Glomerular endothelial cell (primary cell): ENCODE measurements at places on chromosomes 1 and 21.
A peak's percentile ranks its signal among the peaks of the same experiment; 100 is the strongest.

GRCh38 chr1:114021665-114022099 lies 42.4 kb downstream of the OLFML3 start:
- no peak for DNase-seq

DNA sequence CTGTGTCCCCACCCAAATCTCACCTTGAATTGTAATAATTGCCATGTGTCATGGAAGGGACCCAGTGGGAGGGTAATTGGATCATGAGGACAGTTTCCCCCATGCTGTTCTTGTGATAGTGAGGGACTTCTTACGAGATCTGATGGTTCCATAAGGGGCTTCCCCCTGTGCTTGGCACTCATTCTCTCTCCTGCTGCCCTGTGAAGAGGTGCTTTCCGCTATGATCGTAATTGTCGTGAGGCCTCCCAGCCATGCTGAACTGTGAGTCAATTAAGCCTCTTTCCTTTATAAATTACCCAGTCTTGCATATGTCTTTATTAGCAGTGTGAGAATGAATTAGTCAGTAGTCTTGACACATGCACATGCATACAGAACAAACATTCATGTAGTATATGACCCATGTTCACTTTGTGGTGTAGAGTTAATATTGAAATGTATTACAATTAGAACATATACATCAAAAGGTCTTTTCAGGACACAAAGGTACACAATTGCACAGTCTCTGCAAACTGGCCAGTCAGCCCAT lies 16.9 kb upstream of the IFI16 start:
- DNase-seq, result no peak

DNA sequence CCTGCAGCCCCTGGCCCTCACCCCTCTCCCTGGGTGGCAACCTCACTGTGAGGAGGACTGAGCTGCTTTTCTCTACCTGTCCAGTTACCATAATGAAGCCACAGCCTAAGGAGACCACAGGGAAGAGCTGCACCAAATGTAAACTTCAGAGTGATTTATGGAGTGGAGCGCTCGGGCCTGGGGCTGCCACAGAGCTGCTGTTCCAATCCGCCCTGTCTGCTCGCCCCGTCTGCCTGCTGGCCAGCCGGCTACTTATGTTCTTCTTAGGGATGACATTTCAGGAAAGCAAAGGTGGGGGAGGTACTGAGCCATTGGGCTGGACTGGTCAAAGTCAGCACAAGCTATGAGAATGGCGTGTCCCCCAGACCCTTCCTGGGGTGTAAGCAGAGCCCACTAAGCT lies 17.9 kb downstream of the SYT6 start:
- no peak for DNase-seq

- DNase-seq, result peak; percentile 58
Measured at GRCh38 chr21:26115899-26116298, 54.7 kb downstream of the APP start.

- no peak for DNase-seq
Measured at GRCh38 chr21:33228455-33228854, 1.3 kb upstream of the IFNAR2 start.

DNA sequence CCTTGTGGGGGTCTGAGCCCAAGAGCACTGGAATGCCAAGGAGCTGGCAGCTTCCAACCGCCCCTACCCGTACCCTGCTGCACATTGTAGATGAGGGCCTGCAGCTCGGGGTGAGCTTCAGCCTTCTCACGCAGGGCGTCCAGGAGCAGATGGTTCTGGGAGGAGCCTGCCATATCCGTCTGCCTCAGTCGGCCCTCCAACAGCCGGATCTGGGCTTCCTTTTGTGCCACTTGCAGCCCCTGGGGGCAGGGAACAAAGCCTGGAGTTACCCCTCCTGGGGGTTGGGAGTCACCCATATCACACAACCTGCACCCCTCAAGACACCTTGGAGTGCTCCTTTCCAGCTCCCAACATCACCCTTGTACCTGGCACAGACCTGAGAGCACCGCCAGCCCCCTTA lies 34.8 kb downstream of the KIF21B start:
- DNase-seq, result no peak

DNA sequence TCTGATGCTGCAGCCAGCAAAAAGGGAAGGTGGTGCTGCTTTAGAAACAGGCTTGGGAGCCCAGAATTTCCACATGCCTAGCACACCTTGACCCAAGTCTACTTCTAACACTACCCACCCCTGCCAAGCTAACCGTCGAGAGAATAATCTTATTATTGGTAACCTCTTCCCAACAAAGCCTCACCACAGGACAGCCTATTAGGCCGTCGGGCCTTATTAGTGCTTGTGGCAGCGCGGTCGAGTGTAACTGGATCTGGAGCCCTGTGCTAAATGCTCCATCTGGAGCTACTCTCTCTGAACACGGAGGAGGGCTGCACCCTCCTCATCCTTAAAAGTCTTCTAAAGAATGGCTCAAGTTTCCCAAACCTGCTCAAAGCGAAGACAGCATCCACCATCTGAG lies 165.5 kb upstream of the NFIA start:
- DNase-seq, result no peak

GRCh38 chr21:33299181-33299752 lies 25.5 kb upstream of the IFNAR1 start:
- no peak for DNase-seq
